ENCODE measurements at places on chromosomes 6 and 20. TPM values are rescaled to one million over a fixed set of nuclear protein-coding genes. Genes with fewer than 3 reads are reported as not detected.

DNA sequence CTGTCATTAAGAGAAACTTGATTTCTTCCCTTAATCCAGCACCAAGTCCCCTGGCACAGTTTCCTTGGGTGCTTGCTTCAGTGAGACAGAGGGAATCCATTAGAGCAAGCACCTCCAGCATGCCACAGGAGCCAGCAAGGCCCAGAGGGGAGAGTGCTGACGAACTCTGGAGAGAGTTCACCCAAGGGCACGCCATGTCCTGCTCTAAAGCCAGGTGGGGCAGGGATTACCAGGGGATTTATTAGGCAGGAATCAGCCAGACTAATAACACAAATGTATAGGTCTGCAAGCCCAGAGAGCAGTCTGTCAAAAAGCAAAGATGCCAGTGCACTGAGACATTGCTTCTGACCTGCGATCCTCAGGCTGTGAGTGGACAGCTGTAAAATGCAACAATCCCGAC is 155.4 kb upstream of the SYNDIG1 start:
- H3K4me3 ChIP-seq: no peak overlapping the region
- H3K27ac ChIP-seq: no peak overlapping the region
- H3K27me3 ChIP-seq: no peaks in the 10 kb centered on the region
- DNase-seq: no peak

DNA sequence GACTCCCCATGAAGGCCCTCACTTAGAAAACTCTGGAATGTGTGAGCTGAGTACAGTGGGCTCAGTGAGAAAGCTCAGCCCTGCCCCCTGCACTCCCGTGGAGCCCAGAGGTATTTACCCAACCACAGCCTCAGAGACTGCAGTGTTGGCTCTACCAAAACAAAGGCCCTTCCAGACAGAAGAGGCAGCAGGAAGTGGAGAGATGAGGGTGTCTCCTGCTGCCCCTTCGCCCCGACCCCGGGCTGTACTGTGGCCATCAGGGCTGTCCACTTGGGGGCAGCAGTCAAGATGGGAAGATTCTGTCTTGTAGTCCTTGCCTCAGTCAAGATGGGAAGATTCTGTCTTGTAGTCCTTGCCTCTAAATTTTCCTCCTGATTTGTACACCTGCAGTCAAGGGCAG is 341.3 kb downstream of the TAF4 start:
- H3K27ac ChIP-seq: no peak overlapping the region
- DNase-seq: no peak
- H3K4me3 ChIP-seq: no peak overlapping the region

BMP7 gene
- total RNA-seq: not detected

DNA sequence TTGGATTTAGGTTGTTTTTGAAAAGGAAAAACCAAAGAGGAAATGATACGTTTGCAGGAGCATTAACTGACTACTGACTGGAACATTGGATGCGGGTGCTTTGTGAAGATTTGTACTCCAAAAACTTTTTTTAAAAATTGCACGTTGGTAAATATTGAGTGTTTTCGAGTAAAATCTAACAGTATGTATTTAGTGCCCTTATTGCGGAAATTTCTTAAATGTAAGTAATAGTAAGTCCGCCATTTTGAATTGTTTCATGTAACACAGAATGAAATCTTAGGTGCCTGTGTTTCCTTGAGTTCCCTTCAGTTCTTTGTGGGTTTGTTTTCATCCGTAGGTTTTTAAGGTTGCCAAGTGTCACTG is 15.2 kb upstream of the LIN28B start:
- no peak overlapping the region for H3K27ac ChIP-seq
- no peak for DNase-seq
- no peak overlapping the region for H3K4me3 ChIP-seq
- peaks cover 21% of the 10 kb centered on the region for H3K27me3 ChIP-seq
- no peaks in the 10 kb centered on the region for H3K36me3 ChIP-seq

DNA sequence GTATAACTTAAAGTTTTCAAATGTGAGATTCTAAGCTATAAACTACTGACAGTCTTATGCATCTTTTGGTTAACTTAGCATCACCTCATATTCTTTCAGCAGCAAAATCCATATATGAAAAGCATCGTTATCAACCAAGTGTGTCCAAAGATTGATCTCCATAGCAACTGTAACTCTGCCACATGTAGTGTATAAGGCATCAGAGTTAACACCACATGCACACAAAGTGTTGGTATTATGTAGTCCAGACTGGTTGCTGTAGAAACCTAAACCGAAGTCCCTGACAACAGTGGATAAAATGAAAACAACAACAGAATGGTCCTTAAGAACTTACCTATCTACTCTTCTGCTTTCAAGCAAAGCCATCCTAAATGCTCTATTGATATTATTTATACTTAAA is 39.6 kb downstream of the PDSS2 start:
- no peak overlapping the region for H3K4me3 ChIP-seq
- H3K4me1 ChIP-seq: peaks cover under 1% of the 10 kb centered on the region
- DNase-seq: no peak
- no peak overlapping the region for H3K27ac ChIP-seq
- no peaks in the 10 kb centered on the region for H3K27me3 ChIP-seq
- no peaks in the 10 kb centered on the region for H3K36me3 ChIP-seq

GRCh38 chr20:62969179-62969760 is 16.8 kb downstream of the SLC17A9 start:
- H3K36me3 ChIP-seq: no peaks in the 10 kb centered on the region
- no peak overlapping the region for H3K27ac ChIP-seq
- H3K27me3 ChIP-seq: peaks cover 15% of the 10 kb centered on the region
- H3K4me1 ChIP-seq: peaks cover 9% of the 10 kb centered on the region
- no peak overlapping the region for H3K4me3 ChIP-seq

GRCh38 chr6:20577173-20577688 is 43.0 kb downstream of the CDKAL1 start:
- no peak overlapping the region for H3K27ac ChIP-seq
- H3K4me3 ChIP-seq: no peak overlapping the region
- no peaks in the 10 kb centered on the region for H3K36me3 ChIP-seq
- DNase-seq: no peak

FAM217B gene
- total RNA-seq: 2.6 TPM

DNA sequence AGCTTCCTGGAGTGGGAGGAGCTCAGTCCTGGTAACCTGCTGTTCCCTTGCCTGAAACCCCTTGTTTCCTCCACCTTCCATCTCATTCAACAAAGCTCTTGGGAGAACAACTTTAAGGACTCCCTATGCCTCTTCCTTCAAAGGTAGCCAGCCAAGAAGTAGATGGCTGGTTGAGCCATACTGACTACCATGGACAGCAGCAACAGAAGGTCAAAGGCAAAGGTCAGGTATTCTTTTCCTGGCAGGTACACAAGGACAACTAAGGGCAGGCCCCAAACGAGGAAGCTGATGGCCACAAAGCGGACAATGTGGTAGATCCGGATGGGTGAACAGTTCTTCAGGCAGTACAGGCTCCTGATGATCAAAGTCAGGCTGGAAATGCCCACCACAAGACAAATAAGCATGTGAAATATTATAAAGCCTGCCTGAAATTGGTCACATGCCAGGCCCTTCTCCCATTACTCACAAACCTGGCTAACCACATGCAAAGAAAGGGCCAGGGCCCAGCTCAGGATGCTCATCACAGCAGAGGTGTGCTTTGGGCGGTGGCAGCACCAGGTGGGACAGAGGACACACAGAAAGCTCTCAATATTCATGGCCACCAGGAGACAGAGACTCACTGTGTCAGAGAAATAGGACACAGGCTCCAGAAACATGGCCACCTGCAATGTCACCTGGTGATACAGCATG is 21.7 kb downstream of the UBD start:
- DNase-seq: no peak
- H3K4me1 ChIP-seq: no peaks in the 10 kb centered on the region

DNA sequence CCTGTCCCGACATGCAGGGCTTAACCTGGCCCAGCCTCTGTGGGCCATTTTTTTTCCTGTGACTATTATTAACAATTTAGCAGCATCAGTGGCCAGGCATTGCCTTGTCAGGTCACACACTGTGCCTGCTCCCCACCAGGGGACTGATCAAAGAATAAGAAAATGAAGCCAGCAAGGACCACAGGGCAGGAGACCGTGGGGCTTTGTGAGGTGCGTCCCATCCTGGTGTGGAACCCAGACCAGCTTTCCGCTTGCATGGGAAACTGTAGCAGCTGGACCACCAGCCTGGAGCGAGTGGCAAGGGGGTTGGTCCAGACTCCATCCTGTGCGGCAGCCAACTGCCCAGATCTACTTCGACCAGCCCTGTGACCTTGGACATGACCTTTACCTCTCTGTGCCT is 218.3 kb downstream of the ANKRD60 start:
- no peak overlapping the region for H3K27ac ChIP-seq
- no peak for DNase-seq
- H3K4me1 ChIP-seq: peaks cover 39% of the 10 kb centered on the region

DNA sequence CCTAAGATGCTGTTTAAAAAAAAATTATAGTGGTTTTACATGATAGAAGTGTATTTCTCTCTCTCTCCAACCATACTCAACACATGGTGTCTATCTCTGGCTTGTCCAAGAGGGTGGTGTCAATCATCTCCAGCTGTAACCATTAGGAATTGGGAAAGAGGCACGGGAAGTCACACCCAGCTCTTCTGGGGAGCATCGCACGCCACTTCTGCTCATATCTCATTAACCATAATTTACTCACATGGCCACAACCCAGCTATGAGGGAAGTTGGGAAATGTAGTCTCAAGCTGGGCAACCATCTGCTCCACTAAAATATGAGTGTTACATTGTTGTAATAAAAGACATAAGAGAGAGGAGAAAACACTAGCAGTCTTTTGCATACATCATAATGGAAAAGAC is 30.4 kb upstream of the TSHZ2 start:
- H3K27me3 ChIP-seq: no peaks in the 10 kb centered on the region
- no peak for DNase-seq
- no peak overlapping the region for H3K27ac ChIP-seq
- no peaks in the 10 kb centered on the region for H3K4me1 ChIP-seq
- H3K36me3 ChIP-seq: no peaks in the 10 kb centered on the region
- H3K4me3 ChIP-seq: no peak overlapping the region

DNA sequence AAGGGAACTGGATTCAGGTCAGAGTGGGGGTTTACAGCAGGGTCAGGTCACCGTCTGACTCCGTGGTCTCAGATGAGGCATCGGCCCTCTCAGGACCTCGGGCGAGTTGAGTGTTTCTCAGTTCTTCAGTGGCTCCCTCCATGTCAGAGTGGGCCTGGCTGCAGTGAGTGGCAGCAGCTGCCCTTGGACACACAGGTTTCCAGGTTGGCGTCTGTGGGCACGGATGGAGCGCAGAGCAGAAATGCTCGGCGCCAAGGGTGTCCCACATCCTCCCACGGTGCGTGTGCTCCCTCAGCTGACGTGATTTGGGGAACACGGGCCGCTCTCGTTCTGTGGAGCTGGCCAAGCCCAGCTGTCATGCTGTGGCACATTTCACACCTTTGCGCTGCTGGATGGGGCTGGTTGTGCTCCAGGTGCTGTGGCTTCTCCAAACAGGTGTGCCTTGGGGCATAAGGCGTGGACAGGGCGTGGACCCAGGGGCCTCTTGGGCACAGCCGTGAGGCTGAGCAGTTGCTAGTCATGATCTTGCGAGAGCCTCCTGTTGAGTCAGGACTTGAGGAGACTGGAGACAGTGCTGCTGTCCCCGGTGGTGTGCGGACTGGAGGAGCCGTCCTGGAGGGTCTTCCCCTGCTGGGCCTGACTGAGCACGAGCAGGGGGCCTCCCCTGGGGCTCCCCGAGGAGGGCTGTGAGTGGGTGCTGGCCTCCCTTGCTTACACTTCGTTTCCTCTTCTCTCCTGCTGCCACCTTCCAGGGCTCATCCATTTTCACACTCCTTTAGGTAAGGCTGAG is 9.5 kb upstream of the DNAJC5 start:
- no peaks in the 10 kb centered on the region for H3K4me1 ChIP-seq
- peaks cover 6% of the 10 kb centered on the region for H3K36me3 ChIP-seq
- no peaks in the 10 kb centered on the region for H3K27me3 ChIP-seq
- no peak for DNase-seq
- H3K4me3 ChIP-seq: no peak overlapping the region

PSORS1C1 gene
- total RNA-seq: 3.4 TPM

DNA sequence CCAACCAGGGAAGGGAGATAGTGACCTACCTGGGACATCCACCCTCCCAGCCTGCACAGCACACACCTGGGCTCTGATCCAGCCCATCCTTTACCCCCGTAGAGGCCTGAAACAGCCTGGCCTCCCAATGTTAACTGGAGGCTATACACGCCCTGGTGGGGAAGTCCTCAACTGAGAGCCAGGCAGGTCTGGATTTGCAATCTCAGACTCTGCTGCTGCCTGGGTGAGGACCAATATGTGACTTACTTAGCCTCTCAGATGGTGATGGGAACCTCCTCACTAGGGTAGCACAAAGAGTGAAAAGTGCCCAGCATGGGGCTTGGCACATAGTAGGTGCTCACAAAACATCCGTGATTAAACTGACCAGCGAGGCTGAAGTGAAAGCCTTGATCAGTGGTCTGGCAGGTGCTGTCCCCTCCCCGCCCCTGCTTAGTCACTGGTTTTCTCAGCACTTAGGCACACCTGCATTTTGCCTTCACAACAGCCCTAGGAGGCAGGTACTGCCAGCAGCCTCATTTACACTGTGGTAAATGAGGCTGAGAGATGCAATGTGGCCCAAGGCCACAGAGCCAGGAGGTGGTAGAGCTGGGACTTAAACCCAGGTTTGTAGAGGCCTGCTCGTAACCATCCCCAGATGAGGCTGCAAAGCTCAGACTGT is 12.4 kb downstream of the PEDS1 start:
- peak overlapping the region; percentile 7 for H3K27ac ChIP-seq
- peaks cover 37% of the 10 kb centered on the region for H3K4me1 ChIP-seq

DNA sequence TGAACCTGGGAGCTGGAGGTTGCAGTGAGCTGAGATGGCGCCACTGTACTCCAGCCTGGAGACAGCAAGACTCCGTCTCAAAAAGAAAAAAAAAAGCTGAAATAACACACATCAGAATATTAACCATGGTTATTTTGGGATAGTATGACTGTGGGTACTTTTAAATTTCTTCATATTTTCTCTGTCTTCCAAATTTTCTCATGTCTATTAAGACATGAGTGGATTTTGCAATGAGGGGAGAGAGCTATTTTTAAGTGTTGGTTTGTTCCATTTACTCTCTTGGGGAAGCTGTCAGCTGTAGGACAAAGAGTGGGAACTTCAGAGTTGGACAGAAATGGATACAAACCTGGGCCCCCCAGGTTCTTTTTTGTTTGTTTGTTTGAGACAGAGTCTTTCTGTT is 10.3 kb downstream of the ADISSP start:
- no peaks in the 10 kb centered on the region for H3K36me3 ChIP-seq
- H3K4me3 ChIP-seq: no peak overlapping the region
- H3K27me3 ChIP-seq: no peaks in the 10 kb centered on the region
- H3K4me1 ChIP-seq: peaks cover 6% of the 10 kb centered on the region
